Stimulated activated CD4-positive, alpha-beta T cell treated with anti-CD3 and anti-CD28 coated beads, TNF-alpha, amount 100 ng/mL, for 4 hours (primary cell): ENCODE measurements at places on chromosomes 5 and 9.

DNA sequence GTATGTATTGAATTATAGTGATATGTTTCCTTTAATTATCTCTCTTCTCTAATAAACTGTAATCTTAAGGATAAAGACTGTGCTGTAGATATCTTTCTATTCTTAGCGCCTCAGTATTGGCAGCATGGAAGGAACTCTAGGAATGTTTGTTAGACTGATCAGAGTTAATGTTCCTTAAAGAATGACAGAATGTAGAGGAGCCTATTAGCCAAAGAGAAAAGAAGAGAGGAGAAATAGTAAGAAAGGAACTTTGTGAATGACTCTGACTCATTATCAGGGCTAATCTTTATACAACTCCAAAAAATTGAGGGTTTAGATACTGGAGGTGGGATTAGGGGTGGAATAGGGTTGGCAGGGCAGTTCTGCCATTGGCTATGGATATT, 59.0 kb upstream of the NUDT12 start:
- no peak for DNase-seq

DNA sequence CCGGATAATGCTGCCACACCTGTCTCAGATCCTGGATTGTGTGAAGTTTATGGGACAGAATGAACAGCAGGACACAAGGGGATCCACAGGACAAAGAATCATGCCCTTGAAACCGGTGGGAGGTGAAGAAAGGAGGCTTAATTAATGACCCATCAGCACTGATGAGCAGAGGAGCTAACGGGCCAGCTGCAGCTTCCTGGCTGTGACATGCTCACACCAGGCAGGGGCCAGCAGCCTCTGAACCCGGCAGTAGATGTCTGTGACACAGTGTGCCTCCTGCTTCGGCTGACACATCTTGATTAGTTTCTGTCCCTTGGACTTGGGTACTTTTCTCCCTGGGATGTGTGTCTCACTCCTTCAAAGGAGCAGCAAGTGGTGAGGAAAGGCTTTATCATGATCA, 328.8 kb upstream of the BRINP1 start:
- DNase-seq = no peak

DNA sequence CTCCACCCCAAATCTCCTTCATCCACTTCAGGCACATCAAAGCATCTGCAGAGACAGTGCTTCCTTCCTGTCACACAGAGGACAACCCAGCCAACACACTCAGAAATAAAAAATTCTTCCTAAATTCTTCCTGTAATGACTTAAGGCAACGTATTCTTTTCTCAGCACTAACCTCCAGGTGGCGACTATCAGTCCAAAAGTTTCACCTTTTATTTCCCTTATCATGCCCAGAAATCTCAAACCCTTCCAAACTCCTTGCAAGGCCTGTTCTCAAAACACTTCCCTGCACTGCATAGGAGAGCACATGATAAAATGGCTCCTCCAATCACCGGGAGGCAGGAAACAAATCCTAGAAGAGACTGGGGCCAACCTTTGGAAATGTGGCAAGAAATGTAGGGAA, 35.1 kb downstream of the SLIT3 start:
- DNase-seq = no peak

- no peak for DNase-seq
Observed at GRCh38 chr5:123819386-123819785, 307.4 kb downstream of the CSNK1G3 start.

- no peak for DNase-seq
Observed at GRCh38 chr5:133396187-133396741, 216.1 kb downstream of the FSTL4 start.

- no peak for DNase-seq
Observed at GRCh38 chr9:75148561-75148960, 60.2 kb downstream of the OSTF1 start.

DNA sequence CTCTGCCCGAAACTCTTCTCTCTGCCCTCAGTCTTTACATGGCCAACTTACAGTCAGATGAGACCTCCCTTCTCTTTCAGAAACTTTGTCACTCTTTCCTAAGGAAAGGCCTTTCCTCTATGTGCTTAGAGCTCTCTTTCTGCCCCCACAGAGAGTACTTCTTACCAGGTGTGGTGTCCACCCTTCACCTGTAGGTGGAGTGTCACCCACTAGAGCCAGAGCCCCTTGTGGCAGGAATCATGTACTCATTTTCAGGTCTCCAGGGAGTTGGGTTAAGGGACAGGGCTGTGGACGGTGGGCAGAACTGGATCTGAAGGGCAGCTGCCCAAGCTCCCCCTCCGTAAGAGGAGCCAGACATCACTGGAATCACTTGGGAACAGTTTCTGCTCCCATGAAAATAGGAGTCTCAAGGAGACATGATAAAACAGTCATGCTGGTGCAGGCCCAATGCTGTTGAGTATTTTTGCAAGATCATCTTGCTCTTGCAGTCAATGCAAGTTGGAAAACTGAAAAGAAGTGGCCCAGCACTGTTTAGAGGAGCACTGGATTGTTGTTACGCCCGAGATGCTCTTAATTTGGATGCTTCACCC, 436.7 kb downstream of the ZSWIM6 start:
- no peak for DNase-seq

GRCh38 chr5:138772986-138773594, 19.9 kb downstream of the CTNNA1 start:
- no peak for DNase-seq

DNA sequence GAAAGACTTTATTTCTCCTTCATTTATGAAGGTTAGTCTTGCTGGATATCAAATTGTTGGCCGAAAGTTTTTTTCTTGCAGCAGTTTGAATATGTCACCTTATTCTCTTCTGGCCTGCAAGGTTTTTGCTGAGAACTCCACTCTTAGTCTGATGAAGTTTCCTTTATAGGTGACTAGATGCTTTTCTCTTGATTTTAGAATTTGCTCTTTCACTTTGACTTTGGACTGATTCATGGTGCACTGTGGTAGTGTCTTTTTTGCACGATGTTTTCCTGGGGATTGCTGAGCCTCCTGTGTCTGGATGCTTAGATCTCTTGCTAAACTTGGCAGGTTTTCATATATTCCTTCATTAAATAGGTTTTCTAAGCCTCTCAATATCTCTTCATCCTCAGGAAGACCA, 12.4 kb downstream of the AHRR start:
- no peak for DNase-seq

- no peak for DNase-seq
Observed at GRCh38 chr9:35798658-35799374, 7.4 kb downstream of the NPR2 start.

DNA sequence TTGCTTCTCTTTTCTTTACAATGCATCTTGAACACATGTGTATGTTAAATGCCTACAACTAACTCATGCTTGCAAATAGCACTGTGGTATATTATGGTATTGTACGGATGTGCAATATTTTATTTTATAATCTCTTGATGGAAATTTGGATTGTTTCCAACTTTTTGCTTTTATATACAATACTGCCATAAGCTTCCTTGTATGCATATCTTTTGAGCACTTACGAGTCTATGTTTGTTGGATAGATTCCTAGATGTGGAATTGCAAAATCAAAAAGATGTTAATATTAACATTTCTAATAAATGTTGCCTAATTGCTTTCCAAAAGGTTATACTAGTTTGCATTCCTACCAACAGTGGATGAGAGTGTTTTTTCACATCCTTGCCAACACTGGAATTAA, 3.4 kb upstream of the GALNT12 start:
- DNase-seq = no peak

- no peak for DNase-seq
Observed at GRCh38 chr9:115986508-115986907, 167.1 kb upstream of the PAPPA start.

GRCh38 chr5:114838937-114839336, 330.8 kb downstream of the TRIM36 start:
- DNase-seq = no peak

DNA sequence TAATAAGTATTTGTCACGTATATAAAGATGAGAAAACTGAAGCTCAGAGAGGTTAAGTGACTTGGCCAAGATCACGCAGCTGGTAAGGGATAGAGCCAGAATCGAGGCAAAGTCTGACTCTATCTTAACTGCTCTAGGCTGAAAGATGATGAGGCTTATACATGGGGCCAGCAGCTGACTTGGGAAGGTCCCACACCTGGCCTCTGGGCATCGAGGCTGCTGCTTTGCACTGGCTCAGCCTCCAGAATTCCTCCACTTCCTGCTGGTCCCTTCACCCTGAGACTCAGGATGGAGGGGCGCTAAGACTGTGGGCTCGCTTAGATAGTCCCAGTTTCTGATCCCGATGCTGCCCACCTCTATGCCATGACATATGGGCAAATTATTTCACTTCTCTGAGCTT, 35.2 kb downstream of the CAMK2A start:
- no peak for DNase-seq

- DNase-seq = no peak
Observed at GRCh38 chr9:95780751-95781150, 94.7 kb upstream of the ERCC6L2 start.

DNA sequence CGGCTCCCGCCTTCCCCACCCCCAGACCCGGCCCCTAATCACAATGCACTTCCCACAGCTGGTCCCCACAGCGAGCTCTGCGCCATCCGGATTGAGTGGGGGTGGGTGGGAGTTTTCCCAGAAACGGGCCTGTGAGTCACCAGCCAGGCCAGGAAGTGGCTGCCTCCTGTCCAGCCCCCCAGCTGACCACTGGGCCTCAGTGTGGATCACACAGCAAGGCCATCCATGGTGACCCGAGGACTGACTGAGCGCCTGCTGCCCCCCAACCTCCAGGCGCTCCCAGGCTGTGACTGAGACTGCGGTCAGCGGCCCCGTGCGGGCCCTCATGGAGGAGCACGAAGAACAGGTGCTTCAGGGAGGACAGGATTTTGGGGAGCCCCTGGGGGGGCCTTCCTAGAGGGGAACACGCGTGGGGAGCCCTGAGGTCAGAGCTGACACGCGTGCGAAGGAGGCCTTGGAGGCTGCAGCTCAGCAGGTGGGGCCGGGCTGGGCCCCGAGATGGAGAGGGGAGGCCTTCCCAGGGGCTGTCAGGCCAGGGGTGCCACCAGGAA, 48.3 kb upstream of the EGFL7 start:
- no peak for DNase-seq

GRCh38 chr9:22911632-22912031, 465.0 kb downstream of the DMRTA1 start:
- DNase-seq = no peak
